ENCODE measurements at places on chromosomes 12 and 14.
A peak's percentile ranks its signal among the peaks of the same experiment; 100 is the strongest.

GRCh38 chr12:110100315-110100970 is 23.7 kb upstream of the IFT81 start:
- peak; percentile 46 for DNase-seq

DNA sequence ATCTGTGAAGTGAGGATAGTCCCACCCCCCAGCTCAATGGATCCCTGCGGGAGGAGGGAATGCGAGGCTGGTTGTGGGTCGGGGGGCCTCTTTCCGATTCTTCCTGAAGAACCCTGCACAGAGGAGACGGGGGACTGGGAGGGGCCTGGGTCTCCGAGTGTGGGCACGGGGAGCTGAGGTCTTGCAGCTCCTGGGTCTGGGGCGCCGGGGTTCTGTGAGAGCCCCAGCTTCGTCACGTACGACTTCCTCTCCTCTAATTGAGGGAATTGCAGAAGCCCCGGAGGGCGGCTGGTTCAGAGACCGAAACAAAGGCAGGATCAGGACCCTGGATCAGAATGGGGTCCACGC is 66.6 kb downstream of the DIO3 start:
- DNase-seq, result no peak

GRCh38 chr12:13734584-13735152 is 246.7 kb downstream of the GRIN2B start:
- DNase-seq, result no peak

GRCh38 chr12:19709889-19710288 is 270.6 kb downstream of the AEBP2 start:
- no peak for DNase-seq

DNA sequence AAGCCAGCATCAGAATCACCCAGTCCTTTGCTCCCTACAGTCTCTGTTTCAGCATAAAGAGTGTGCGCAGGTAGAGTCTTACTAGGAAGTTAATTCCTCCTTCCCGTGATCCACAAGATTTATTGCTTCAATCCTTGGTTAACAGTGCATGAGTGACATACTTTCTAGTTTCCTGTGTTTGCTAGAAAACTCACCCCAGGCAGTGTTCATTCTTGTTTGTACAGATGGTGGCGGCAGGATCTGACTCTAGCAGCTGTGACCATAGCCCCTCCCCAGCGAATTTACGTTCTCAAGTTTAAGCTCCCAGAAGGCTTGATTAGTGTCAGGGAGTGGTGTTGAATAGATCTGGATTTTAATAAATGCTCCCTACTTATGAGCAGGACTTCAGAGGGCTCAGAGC is 75.9 kb upstream of the ANO2 start:
- DNase-seq, result peak; percentile 0

- no peak for DNase-seq
Measured at GRCh38 chr12:126761420-126761819, 1505.5 kb upstream of the TMEM132C start.
